ENCODE measurements at places on chromosomes 6 and 20.

GRCh38 chr6:98094696-98095095, 739.7 kb upstream of the POU3F2 start:
- no peak for DNase-seq

GRCh38 chr20:33945391-33946081, 48.2 kb upstream of the RALY start:
- DNase-seq = peak; percentile 71

GRCh38 chr6:36920049-36920448, 34.3 kb downstream of the C6orf89 start:
- no peak for DNase-seq

- DNase-seq = no peak
Observed at GRCh38 chr20:35828434-35828833, 56.6 kb downstream of the PHF20 start.

DNA sequence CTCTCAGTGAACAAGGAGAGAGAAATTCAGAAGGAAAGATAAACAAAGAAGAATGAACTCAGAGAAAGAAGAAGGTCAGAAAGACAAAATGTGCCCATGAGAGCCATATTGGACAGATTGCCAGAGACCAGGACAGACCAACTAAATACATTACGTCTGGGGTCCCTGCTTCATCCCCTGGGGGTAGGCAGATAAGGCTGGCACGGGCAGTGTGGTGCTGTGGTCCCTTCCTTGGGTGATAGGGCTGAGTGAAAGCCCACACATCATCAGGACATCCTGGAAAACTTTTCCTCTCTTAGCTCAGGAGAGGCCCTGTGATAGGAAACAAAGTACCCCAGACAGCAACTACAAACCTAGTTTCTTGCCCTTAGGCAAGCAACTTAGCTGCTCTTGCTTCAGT, 13.2 kb upstream of the ARMC12 start:
- DNase-seq = no peak

DNA sequence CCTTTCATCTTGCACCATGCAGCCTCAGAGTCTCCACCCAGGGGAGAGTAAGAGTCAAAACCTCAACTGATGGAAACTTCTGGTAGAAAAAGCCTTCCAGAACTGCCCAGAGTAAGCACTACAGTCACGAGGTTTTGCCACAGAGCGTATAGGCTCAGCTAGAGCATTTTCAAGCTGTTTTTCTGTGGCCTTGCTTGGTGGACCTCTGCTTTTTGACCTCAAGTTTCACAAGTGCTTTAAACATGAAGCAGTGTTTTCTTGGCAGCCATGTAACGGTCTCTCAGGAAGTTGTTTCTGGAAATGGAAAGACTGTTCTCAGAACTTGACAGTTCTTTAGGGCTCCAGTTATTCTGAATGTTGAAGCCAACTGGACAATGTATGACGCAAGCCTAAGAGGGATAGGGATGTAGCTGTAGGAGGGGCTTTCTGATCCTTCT, 146.5 kb downstream of the ZDHHC14 start:
- DNase-seq = no peak

DNA sequence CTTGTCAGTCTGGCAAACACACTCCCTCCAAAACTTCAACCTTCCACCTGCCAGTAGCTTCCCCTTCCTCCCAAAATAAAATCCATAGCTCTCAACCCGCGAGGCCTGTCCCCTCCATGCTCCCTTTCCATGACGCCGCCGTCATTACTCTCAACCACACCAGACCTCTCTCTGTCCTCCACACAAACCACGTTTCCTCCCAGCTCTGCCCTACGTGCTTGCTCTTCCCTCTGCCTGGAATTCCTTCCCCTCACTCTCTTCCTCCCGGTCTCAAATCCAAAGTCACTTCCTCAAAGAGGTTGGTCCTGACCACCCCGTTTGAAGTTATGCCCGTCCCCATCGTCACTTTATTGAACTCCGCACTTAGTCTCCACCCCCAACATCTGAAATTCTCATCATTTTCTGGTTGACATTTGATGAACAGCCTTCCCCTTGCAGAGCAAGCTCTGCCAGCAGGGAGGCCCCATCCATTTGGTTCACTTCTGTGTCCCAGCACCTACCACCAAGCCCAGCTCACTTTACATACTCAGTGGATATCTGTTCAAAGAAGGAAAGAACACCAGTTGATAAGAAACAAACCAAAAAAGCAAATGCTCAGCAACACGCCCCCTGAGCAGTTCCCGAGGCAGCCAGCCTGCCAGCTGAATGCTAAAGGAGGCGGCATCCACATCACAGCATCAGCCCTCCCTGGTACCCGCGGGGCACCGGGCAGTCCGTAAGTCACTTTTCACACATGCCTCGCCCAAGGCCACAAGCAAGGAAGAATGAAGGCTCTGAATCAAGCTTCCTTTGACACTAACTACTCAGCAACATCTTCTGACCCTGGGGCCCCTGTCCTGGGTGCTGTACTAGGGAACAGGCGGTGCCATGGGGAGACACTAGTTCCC, 125.0 kb downstream of the NFATC2 start:
- DNase-seq = no peak

- DNase-seq = no peak
Observed at GRCh38 chr20:54596651-54597050, 121.3 kb downstream of the DOK5 start.

DNA sequence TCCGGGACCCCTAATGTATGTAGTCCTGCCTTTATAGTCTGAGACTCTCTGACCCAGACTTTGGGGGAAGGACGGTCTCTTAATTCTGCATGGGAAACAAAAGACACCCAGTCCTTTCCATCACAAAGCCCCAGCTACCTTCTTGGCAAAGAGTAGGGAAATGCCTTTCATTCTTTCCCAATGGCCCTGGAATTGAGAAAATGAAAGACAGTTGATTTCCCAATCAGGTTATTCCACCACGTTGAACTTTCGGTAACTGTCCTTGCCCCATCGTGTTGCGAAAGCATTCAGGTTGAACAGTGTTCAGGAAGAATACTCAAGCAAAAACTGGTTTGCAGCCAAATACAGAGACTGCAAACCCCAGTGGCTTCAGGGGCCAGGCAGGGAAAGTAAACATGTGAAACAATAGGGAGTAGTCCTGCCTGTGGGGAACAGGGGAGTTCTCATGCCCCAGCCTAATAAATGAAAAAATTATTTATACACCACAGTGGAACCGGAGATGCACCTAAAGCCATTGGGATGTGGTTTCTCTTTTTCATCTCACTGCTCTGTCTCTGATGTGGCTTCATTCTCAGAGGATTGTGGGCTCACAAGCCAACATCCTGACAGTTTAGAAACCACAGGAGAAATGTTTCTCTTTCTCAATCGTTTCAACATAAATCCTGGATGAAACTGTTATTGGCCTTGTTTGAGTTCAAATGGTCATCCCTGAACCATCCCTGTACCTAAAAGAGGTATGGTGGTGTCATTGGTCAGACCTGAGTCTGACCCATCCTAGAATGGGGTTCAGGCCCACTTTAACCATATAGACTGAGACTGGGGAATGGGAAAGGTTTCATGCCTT, 44.2 kb upstream of the SLC9A8 start:
- DNase-seq = no peak

- no peak for DNase-seq
Observed at GRCh38 chr6:113754291-113754690, 102.9 kb upstream of the MARCKS start.

DNA sequence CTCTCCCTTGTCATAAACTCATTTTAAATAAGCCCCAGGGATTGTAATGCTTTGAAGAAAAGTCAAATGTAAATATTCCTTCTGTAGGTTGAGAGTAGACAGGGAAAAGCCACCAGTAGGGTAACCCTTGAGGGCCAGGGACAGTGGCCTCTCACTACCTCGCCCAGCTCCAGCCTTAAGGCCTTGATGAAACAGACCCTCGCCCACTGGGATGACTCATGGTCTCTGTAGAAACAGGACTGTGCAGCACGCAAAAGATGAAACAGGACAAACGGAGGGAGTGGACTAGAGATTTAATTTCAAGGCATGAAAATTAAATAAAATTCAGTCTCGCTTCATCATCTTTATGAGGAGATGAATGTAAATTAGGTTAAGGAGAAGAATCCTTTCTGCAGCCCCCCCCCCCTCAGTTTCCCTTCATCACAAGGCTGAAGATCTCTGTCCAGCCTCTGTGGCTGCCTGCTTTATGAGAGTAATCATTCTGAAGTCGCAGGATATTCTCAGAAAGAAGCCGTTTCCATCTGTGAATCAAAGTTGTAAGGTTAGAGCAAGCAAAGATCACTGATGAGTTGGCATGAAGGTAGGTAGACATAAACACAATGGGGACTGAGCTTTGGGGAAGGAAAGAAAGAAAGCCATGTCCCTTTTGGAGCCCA, 60.4 kb downstream of the TMEM200A start:
- no peak for DNase-seq

GRCh38 chr20:57493091-57493615, 31.8 kb downstream of the CTCFL start:
- no peak for DNase-seq

DNA sequence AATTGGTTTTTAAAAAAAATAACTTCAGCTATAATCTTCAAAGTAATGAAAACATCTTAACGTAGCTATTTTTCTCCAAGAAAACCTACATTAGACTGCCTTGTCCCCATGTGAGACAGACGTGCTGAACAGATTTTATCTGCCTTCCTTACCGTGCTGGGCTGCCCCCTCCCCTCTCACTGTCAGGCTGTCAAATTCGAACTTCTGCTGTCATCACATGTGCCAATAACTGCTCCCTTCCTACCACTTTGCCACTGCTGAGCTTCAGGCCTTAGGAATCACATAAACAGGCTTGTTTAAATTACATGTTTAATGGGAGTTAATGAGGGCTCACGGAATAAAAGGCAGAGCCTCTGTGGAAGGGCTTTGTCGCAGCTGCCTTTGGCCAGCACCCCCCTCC, 77.0 kb upstream of the NHSL1 start:
- DNase-seq = no peak

DNA sequence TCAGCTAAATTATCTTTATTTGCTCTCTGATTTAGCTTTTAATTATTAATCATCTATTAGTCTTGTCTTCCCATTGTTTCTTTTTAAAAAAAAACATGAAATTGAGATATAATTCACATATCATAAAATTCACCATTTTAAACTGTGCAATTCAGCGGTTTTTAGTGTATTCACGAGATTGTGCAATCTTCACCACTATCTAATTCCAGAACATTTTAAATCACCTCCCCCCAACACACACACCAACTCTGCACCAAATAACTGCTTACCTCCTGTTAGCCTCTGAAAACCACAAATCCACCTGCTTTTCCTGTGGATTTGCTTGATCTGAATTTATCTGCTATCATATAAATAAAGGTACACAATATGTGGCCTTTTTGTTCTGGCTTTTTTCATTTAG, 8.8 kb upstream of the ABRACL start:
- no peak for DNase-seq

GRCh38 chr6:128518434-128519131, 1.8 kb downstream of the PTPRK start:
- DNase-seq = no peak

DNA sequence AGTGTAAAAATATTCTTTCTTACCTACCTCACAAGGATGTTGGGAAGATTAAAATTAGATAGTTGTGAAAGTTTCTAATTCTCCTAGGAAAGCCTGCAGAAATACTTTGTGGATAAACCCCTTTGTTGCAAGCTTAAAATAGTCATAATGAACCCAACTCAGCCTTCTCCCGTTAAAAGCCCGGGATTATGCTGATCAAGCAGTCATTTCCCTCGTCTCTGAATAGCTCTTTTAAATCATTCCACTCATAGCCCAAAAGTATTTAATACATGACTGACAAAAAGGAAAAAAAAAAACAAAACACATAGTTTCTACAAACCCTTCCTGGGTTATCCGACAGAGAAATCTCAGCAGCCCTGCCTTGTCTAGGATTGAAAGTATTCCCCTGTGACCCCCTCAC, 10.9 kb upstream of the METTL24 start:
- no peak for DNase-seq

DNA sequence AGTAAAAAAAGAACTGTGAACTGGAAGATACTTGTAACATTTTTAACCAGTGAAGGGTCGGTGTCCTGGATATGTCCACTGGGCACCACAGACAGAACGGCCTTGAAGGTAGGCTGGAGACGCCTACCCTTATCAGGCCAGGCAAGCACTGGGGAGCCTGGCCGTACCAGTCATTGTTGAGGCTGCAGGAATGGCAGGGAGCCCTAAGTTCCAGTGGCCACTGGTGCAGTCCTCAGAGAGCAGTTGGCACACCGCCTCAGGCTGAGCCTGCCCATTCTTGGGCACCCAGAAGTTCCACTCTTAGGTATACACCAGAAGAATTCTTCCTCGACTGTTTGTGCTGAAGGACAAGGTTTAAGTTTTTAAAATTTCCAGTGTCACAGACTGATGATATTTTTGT, 20.5 kb downstream of the DNAJC5 start:
- no peak for DNase-seq

- DNase-seq = peak; percentile 3
Observed at GRCh38 chr6:109336221-109336961, 45.9 kb downstream of the CD164 start.

GRCh38 chr6:55992546-55992945, 117.2 kb upstream of the BMP5 start:
- no peak for DNase-seq

GRCh38 chr6:106027758-106028157, 58.4 kb upstream of the PRDM1 start:
- no peak for DNase-seq

DNA sequence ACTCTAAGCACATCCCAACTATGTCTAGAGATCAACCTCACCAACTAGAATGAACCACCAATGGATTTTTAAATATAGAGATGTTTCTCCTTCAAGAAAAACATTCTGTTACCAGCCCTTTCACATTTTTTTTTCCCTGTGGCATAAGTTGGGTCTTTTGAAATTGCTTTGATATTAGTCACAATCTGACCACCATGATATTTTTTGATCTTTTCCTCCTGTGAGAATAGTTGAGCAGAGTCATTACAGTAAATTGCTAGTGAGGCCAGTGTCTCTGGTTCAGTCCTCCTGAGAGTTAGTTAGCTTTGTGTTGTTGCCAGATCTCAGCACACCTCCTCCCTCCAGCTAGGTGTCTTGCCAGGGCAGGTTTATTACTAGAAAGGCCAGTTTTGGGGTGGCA, 79.7 kb upstream of the MYLIP start:
- DNase-seq = no peak

DNA sequence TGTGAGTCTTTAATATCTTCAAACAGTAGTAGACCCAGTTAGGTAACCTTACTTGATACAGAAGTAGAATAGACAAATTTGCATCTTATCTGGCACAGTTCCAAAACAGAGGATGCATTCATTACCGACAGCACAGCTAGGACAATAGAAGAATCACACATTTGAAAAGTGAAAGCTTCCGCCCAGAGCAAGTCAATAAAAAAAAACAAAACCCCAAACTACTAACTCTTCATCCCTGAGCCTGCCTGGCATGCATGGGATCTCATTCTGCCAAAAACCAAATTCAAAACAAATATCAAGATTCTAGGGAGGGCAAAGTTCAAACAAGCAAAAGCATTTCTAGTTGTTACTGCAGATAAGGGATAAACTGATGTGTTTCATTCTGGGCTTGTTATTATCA, 235.4 kb downstream of the BTBD9 start:
- no peak for DNase-seq

- DNase-seq = no peak
Observed at GRCh38 chr6:19663479-19663878, 173.7 kb upstream of the ID4 start.

GRCh38 chr6:170178561-170179477, 112.1 kb downstream of the DLL1 start:
- no peak for DNase-seq

Measured in C1 segment of cervical spinal cord (tissue), 14 donors.